ENCODE measurements at places on chromosomes 12 and 14.

- no peak overlapping the region for H3K27ac ChIP-seq
- H3K27me3 ChIP-seq, result no peaks in the 10 kb centered on the region
- H3K4me1 ChIP-seq, result no peaks in the 10 kb centered on the region
- H3K4me3 ChIP-seq, result no peak overlapping the region
Measured at GRCh38 chr12:39355841-39356240, 87.1 kb downstream of the KIF21A start.

- DNase-seq, result no peak
- H3K27ac ChIP-seq, result no peak overlapping the region
- H3K4me3 ChIP-seq, result no peak overlapping the region
- no peaks in the 10 kb centered on the region for H3K36me3 ChIP-seq
- H3K4me1 ChIP-seq, result no peaks in the 10 kb centered on the region
- H3K27me3 ChIP-seq, result no peaks in the 10 kb centered on the region
Measured at GRCh38 chr14:99749763-99750715, 43.2 kb upstream of the EML1 start.

DNA sequence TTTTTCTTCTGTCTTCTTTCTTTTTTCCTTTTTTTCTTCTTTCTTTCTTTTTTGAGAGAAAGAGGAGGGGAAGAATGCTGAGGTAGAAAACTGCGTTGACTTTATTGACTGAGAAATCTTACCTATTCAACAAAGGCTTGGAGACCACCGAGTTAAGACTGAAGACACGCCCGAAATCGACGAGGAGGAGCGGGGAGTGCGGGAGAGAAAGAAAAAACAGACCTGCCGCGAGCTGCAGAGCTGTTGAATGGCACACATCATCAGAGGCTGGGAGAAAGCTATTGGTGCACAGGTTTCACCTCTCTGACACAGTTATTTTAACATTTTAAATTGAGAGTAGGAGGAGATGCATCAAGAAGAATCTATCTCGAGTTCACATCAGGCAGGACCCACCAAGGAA is 5.1 kb downstream of the ASCL1 start:
- H3K4me3 ChIP-seq, result no peak overlapping the region
- no peaks in the 10 kb centered on the region for H3K36me3 ChIP-seq

GRCh38 chr12:56266693-56267442 is at the start of gene COQ10A:
Gene COQ10A (plus strand): TSS chr12:56266942. CDS start chr12:56267119, 177 bp downstream.
- peak; percentile 87 for DNase-seq
- H3K4me3 ChIP-seq, result peak within 1 kb of the TSS; percentile 46
- no peaks in the 10 kb centered on the region for H3K4me1 ChIP-seq

DNA sequence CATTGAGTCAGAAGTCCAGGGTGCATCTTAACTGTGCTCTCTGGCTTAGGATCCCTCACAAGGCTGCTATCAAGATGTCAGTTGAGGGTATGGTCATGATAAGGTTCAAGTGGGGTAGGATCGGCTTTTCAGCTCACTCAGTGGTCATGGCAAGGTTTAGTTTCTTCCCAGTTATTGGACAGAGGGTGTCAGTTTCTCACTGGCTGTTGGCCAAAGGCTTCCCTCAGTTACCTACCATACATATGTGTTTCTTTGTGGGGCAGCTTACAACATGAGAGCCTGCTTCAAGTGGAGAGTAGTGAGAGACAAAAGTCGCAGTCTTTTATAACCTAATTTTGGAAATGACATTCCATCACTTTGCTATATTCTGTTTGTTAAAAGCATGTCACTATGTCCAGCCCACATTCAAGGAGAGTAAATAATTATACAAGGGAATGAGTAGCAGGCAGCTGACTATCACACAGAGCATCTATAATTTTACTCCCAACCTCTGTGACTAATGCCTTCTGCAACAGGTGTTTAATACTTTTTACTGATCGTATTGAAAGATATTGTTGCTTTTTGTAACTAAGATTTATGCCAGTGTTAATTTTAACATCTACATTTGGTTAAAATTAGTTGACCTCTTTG is 572.8 kb upstream of the FBXO33 start:
- no peak overlapping the region for H3K4me3 ChIP-seq
- H3K36me3 ChIP-seq, result no peaks in the 10 kb centered on the region
- no peaks in the 10 kb centered on the region for H3K27me3 ChIP-seq
- DNase-seq, result no peak
- H3K27ac ChIP-seq, result no peak overlapping the region
- no peaks in the 10 kb centered on the region for H3K4me1 ChIP-seq

DNA sequence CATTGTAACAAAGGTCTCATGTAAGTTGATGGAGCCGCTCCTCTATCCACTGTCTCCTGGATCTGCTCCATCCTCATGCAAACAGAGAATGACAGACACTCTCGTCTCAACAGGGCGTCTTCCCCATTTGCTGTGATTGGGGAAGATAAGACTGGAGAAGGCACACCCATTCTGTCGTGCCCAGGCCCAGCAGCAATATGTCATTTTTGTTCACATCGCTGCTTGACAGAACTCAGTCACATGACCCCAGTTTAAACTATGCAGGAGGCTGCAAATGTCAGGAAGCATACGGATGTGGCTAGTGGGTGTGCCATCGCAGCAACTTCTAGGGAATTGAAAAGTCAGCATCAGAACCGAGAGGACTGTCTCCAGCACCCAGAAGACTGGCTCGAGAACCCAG is 290.5 kb downstream of the TMEM132D start:
- H3K27me3 ChIP-seq, result no peaks in the 10 kb centered on the region
- no peaks in the 10 kb centered on the region for H3K36me3 ChIP-seq
- H3K4me3 ChIP-seq, result no peak overlapping the region
- no peaks in the 10 kb centered on the region for H3K4me1 ChIP-seq
- no peak overlapping the region for H3K27ac ChIP-seq

- no peaks in the 10 kb centered on the region for H3K27me3 ChIP-seq
- no peaks in the 10 kb centered on the region for H3K4me1 ChIP-seq
- no peak overlapping the region for H3K27ac ChIP-seq
- peaks cover 13% of the 10 kb centered on the region for H3K36me3 ChIP-seq
- H3K4me3 ChIP-seq, result no peak overlapping the region
Measured at GRCh38 chr12:112176321-112177010, 51.1 kb downstream of the TRAFD1 start.

- no peaks in the 10 kb centered on the region for H3K36me3 ChIP-seq
- peaks cover 5% of the 10 kb centered on the region for H3K4me1 ChIP-seq
- no peak for DNase-seq
- no peak overlapping the region for H3K27ac ChIP-seq
- H3K27me3 ChIP-seq, result no peaks in the 10 kb centered on the region
Measured at GRCh38 chr12:52195065-52195730, 3.4 kb upstream of the KRT80 start.

DNA sequence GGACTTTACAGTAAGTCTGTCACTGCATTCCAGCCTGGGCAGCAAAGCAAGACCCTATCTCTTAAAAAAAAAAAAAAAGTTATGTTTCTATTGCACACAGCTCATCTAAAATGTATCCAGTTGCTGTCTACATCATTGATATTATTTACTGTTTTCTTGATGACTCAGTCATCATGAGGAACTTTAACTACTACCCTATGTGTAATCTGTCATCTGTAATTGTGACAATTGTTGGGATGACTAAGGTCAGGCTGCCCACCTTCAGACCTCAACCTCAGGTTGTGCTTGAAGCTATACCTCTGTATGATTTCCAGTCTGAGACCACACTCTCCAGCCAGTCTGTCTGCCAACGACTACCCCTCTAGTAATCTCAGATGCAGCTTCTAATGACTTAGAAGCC is 15.3 kb downstream of the PPP1R13B start:
- H3K4me1 ChIP-seq, result no peaks in the 10 kb centered on the region
- H3K4me3 ChIP-seq, result no peak overlapping the region
- no peak for DNase-seq
- no peaks in the 10 kb centered on the region for H3K36me3 ChIP-seq
- H3K27ac ChIP-seq, result no peak overlapping the region
- no peaks in the 10 kb centered on the region for H3K27me3 ChIP-seq

- DNase-seq, result no peak
- no peak overlapping the region for H3K4me3 ChIP-seq
- H3K27ac ChIP-seq, result no peak overlapping the region
- no peaks in the 10 kb centered on the region for H3K27me3 ChIP-seq
Measured at GRCh38 chr14:30349520-30349919, 209.4 kb upstream of the G2E3 start.

DNA sequence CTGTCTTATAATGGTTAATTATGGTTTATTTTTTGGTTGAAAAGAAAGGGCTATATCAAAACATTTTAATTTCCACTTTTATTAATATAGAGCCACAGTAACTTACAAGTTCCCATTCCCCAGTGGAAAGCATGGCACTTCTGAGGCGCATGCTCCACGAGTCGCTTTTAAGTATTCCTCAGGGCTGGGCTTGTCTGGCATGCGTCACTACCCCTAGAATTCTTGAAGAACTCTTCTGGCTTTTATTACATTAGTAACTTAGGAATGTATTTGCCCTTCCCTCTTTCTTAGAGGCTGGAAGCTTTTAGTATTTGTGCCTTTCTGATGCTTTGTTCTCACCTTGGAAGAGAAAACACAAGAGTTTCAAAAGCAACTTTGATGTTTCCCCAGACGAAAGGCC is 81.1 kb downstream of the ESR2 start:
- H3K27ac ChIP-seq, result no peak overlapping the region
- H3K27me3 ChIP-seq, result no peaks in the 10 kb centered on the region
- no peaks in the 10 kb centered on the region for H3K4me1 ChIP-seq

- H3K27me3 ChIP-seq, result no peaks in the 10 kb centered on the region
- H3K4me3 ChIP-seq, result no peak overlapping the region
- no peak overlapping the region for H3K27ac ChIP-seq
- no peaks in the 10 kb centered on the region for H3K36me3 ChIP-seq
- DNase-seq, result no peak
Measured at GRCh38 chr14:90319634-90320541, 11.9 kb downstream of the NRDE2 start.

GRCh38 chr14:81743605-81744004 is 210.0 kb upstream of the SEL1L start:
- DNase-seq, result no peak
- H3K4me1 ChIP-seq, result no peaks in the 10 kb centered on the region
- no peak overlapping the region for H3K27ac ChIP-seq
- no peaks in the 10 kb centered on the region for H3K27me3 ChIP-seq
- H3K36me3 ChIP-seq, result no peaks in the 10 kb centered on the region
- H3K4me3 ChIP-seq, result no peak overlapping the region

DNA sequence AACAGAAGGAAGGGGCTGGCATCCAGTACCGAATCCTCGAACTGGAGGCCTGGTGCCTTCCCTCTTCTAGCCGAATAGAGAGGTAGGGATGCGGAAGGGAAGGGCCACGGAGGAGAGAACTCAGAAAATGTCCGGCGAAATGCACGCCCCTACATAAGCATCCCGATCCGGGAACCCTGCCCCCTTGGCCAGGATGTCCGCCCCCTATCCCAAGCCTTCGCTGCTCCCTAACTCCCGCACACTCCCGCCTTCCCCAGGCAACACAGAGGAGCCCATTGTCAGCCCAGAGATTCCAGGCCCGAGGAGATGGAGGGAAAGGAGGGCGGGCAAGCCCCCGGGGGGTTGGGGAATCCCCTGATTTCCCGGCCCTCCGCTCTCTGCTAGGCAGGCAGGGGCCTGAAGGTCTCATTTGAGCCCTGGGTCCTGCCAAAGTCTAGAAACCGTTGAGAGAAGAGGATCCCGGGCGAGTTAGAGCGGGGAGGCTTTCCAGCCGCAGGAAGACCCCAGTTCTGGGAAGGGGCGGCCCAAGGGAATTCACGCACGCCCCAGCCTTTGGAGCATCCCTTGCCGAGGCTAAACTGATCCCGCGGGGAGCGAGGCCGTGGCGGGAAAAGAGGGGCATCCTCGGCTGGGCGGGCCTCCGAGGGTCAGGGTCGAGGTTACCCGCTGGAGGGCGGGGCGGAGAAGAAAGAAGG is 569 bp upstream of the ARHGEF40 start:
- H3K4me1 ChIP-seq, result peaks cover 4% of the 10 kb centered on the region
- H3K27me3 ChIP-seq, result no peaks in the 10 kb centered on the region
- no peak overlapping the region for H3K27ac ChIP-seq
- no peak for DNase-seq
- H3K36me3 ChIP-seq, result peaks cover 8% of the 10 kb centered on the region
- H3K4me3 ChIP-seq, result peak overlapping the region; percentile 77

- no peak for DNase-seq
- H3K4me3 ChIP-seq, result no peak overlapping the region
- no peaks in the 10 kb centered on the region for H3K27me3 ChIP-seq
- H3K36me3 ChIP-seq, result no peaks in the 10 kb centered on the region
- no peaks in the 10 kb centered on the region for H3K4me1 ChIP-seq
Measured at GRCh38 chr12:52370926-52371608, 3.8 kb upstream of the KRT85 start.

- no peaks in the 10 kb centered on the region for H3K36me3 ChIP-seq
- no peak overlapping the region for H3K27ac ChIP-seq
- no peaks in the 10 kb centered on the region for H3K4me1 ChIP-seq
- no peak overlapping the region for H3K4me3 ChIP-seq
- no peaks in the 10 kb centered on the region for H3K27me3 ChIP-seq
Measured at GRCh38 chr14:58749066-58749669, 111.4 kb downstream of the DACT1 start.

- no peaks in the 10 kb centered on the region for H3K36me3 ChIP-seq
- no peak overlapping the region for H3K4me3 ChIP-seq
- no peak overlapping the region for H3K27ac ChIP-seq
Measured at GRCh38 chr14:75429562-75429961, 1.7 kb downstream of the JDP2 start.

GRCh38 chr14:96268431-96269358 is 12.7 kb downstream of the BDKRB1 start:
- no peaks in the 10 kb centered on the region for H3K27me3 ChIP-seq
- no peaks in the 10 kb centered on the region for H3K36me3 ChIP-seq
- DNase-seq, result no peak

DNA sequence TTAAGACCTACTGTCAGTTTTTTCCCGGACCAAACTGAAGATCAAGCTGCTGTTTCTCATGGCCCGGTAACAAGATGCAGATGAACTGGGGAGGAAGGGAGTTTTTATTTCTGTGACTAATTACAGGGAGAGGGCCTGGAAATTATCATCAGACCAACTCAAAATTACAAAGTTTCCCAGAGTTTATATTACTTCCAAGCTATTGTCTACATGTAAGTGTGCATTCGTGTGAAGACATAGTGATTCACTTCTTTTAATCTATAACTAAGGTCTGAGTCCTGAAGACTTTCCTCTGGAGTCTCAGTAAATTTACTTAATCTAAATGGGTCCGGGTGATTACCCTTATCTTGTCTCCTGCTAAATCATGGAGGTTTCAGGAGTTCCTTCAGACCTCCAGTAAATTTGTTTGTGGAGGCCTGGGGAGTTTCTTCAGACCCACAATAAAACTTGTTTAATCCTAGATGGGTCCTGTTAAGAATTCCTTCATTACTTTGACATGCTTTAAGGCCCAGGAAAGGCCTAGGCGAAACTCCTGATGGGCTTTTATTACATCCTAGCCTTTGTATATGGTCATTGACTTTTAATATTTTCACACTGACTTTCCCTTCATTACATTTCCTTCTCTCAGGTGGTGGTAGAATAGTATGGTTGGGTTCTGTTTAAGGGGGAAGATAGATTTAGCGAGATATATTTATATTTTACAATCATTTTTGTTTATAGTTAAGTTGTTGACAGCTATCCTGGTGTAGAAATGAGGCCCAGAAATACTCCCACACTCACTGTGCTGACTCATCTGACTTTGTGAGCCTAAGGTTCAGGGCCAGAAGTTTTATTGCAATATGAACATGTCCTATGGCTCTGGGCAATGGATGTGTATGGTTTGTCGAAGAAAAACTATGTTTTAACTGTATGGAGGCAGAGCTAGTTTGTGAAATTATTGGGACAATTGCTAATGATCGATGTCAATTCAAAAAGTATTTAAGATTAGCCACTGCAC is 627.0 kb upstream of the FBXO33 start:
- H3K27me3 ChIP-seq, result no peaks in the 10 kb centered on the region
- no peak for DNase-seq
- no peak overlapping the region for H3K27ac ChIP-seq

Data from iPS DF 6.9 (cell line).